ENCODE measurements at places on chromosomes 16 and 17.
A peak's percentile ranks its signal among the peaks of the same experiment; 100 is the strongest.

DNA sequence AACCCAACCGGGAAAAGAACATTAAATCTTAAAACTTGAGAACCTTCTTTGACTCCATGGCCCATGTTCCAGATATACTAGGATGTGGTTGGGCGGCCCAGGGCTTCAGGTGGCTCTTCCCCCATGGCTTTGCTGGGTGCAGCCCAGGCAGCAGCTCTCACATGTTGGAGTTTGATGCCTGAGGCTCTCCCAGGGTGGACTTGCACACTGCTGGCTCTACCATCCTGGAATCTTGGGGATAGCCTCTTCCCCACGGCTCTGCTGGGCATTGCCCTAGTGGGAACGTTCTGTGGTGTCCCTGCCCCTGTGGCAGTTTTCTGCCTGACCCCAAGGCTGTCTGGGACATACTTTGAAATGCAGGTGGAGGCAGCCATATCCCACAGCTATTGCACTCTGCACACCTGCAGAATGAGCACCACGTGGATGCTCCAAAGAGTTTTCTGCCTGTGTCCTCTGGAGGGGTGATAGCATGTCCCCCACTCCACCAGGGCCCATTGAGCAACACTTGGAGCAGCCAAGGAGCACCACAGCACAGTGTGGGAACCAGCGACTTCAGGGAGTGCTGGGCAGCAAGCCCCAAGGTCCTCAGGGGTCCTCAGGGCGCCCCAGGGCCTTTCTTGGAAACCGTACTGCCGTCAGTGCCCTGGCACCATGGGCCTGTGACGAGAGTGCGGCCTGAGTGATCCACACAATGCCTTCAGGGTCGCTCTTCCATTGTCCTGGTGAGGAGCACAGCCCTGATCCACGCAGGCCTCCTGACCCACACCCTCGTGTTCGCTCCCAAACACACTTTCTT lies 70.8 kb downstream of the GOSR1 start:
- H3K4me3 ChIP-seq, result no peak overlapping the region
- DNase-seq, result no peak
- H3K27me3 ChIP-seq, result peaks cover 8% of the 10 kb centered on the region
- no peak overlapping the region for H3K27ac ChIP-seq
- peaks cover 3% of the 10 kb centered on the region for H3K4me1 ChIP-seq

DNA sequence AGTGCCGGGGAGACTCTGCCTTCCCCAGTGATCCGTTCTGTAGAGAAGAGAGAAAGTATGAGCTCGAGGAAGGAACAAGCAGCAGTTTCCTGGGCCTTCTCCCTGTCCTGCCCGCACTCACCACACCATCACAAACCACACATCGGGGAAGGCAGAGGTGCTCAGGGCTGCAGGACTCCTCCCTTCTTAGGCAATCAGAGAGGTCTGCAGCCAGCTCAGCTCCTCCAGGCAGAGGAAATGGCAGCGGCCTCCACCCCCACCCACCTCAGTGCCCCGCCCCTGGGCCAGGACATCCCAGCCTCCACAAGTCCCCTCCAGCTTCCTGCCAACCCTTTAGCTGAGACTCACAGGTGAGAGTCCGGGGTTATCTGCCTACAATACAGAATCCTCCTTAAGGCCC lies 2.0 kb downstream of the ZNF319 start:
- no peak for DNase-seq
- peaks cover 11% of the 10 kb centered on the region for H3K4me1 ChIP-seq
- peaks cover 14% of the 10 kb centered on the region for H3K27me3 ChIP-seq
- peak overlapping the region; percentile 27 for H3K27ac ChIP-seq

DNA sequence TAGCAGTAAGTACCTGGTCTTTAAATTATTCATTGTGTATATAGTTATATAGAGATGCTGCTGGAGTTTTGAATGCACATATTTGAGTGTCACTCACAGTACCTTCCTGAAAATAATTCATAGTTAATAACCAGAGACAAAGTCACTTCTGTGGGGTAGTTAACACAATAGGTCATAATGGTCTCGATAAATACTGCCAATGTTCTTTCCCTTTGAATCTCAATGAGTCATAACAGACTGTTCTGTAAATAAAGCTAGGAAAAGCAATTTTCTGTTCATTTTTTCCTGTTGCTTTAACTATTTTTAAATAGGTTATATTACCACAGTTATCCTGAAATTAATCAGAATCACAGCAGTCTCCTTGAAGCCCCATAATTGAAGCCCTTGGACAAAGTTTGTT lies 87.2 kb downstream of the MAP2K4 start:
- DNase-seq, result no peak
- H3K4me1 ChIP-seq, result peaks cover 11% of the 10 kb centered on the region
- no peaks in the 10 kb centered on the region for H3K36me3 ChIP-seq
- H3K27me3 ChIP-seq, result no peaks in the 10 kb centered on the region
- no peak overlapping the region for H3K27ac ChIP-seq
- no peak overlapping the region for H3K4me3 ChIP-seq

DNA sequence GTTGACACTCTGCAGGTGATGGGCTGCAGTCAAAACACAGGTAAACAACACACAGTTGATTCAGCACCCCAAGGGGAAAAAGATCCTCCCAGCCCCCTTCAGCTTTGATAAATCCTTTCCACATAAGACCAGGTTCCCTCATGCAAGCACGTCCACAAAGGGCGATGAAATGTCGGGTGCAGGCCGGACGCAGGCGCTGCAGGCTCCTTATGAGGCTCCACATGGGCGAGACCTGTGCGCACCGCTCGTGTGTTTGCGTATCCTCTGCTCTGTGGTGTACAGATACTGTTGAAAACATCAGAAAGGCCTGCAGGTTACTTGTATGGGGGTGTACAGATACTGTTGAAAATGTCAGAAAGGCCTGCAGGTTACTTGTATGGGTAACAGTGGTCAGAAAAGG lies 14.4 kb upstream of the ZNF750 start:
- H3K4me3 ChIP-seq, result peak overlapping the region; percentile 34
- peaks cover 19% of the 10 kb centered on the region for H3K4me1 ChIP-seq
- H3K36me3 ChIP-seq, result peaks cover 20% of the 10 kb centered on the region

Data from endothelial cell (in vitro differentiated cells).